ENCODE measurements at places on chromosomes 2 and 18.

DNA sequence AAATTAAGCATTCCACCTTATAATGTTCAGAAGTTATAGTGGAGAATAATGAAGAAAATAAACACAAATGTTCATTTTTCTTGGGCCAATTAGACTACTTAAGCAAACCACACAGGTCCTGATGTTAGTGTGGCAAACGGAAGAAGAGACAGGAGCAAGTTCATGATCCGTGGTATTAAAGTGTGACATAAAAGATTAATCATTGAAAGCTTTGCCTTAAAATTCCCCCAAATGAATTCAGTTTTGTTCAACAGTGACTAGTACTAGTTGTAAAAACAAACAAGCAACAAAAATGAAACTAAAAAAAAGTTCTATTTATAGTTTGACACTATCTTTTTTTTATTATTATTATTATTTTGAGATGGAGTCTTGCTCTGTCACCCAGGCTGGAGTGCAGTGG is 73.7 kb downstream of the RFTN2 start:
- no peak for DNase-seq

GRCh38 chr2:189555232-189555631 is 25.4 kb downstream of the SLC40A1 start:
- DNase-seq: no peak

GRCh38 chr2:143261986-143262385 is 132.8 kb downstream of the ARHGAP15 start:
- no peak for DNase-seq

DNA sequence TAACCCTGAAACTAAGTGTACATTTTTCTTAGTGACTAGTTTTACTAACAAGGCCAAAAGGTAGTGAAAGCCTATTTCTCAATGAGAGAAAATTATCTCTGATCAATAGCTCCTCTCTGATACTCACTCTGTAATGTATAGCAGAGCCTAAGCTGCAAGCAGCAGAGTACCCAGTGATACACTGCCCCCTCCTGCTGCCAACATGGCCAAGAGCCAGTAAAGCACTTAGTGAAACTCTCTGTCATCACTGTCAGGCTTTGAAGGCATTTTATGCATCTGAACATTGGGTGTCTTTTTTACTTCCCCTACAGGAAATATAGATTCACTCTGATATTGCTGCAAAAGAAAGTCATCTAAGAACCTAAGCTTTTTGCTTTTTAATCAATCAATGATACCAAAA is 784.1 kb upstream of the CDH7 start:
- peak; percentile 4 for DNase-seq

GRCh38 chr2:11698009-11698922 is 28.3 kb upstream of the NTSR2 start:
- no peak for DNase-seq

DNA sequence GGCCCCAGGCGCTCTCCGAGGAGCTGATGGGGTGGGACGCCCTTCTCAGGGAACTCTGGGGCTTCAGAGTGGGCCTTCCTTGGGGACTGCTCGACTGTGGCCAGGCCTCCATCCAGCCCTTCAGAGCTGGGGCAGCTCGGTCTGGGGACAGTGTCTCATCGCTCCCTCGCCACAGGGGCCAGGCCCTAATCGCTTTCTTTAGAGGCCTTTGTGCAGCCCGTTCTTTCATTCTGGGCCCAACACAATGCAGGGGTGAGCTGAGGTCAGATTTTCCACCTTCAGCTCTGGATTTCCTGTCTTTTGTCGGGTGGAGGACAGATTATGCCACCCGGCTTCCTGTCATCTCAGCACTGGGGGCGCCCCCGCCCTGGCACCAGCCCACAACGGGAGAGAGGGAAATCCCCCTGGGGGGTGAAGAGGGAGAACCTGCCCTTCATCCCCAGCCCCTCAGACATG is 25.2 kb downstream of the MYCN start:
- no peak for DNase-seq

GRCh38 chr2:12432985-12433625 is 283.6 kb upstream of the TRIB2 start:
- no peak for DNase-seq

DNA sequence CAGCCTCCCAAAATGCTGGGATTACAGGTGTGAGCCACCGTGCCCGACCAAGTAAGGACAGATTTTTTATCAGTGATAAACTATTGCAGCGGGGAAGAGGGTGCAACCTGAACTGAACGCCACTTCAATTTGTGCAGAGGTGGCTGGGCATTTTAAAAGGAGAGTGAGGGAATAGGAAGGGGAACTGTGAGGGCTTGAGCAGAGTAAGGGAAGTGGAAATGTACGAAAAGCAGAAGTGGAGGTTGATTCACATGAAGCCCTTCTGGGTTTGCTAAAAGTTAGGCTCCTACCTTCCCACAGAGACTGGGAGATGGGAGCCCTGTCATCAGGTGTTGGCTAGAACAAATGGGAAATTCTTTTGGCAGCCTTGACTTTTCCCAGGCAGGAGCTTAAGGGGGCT is 6.1 kb downstream of the STK11IP start:
- DNase-seq: no peak

GRCh38 chr2:219919506-219919905 is 292.1 kb downstream of the SLC4A3 start:
- no peak for DNase-seq

GRCh38 chr2:236974148-236974547 is 111.5 kb upstream of the COPS8 start:
- no peak for DNase-seq

GRCh38 chr2:774436-774835 is 97.2 kb upstream of the TMEM18 start:
- no peak for DNase-seq

- DNase-seq: no peak
Observed at GRCh38 chr2:68231061-68231372, 21.3 kb downstream of the PPP3R1 start.

DNA sequence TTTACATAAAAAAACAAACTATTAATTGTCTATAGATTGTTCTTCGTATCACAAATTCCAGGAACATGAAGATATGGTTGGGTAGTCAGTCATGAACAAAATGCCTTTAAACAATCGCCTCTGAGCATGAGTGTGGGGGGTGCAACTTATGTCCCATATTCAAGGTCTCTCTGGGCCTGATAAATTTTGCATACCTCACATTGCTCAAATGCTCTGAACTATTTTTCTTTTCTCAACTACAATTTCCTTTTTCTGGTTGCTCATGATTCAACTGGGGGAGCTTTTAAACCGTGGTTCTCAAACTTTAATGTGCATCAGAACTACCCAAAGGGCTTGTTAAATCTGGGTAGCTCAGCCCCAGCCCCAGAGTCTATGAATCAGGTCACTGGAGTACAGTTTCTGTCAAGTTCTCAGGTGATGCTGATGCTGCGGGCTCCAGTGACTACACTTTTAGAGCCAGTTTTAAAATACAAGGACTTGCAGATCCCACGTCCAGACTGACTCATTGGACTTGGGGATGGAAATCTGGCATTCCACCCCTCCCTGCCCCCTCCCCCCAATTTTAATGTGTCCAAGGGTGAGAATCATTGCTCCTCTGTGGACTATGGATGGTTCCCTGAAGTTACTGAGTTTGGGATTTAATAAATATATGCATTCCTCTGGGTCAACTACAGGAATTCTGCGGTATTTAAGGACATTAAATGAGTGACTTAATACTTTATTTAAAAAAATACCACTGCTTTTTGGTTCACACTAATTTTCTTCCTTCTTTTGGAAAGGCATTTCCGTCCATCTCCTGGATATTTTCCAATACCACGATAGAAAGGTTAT is 1.5 kb upstream of the GPD2 start:
- DNase-seq: no peak

- DNase-seq: no peak
Observed at GRCh38 chr2:233501198-233502076, 65.1 kb downstream of the USP40 start.

DNA sequence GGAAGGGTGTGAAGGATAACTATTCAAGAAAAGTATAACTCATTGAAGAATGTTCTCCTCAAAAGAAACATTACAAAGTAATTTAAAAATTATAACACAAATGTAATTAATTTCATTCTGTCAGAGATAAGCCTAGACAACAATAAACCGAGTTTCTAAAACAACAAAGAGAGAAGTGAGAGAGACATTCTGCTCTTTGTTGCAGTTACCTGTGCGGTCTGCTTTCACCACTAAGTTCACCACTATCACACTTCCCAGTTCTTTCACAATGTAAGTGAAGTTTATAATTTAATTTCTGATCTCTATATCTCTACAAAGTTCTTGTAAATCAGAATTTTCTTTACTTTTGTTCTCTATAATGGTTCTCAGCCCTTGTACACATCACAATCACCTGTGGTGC is 76.3 kb upstream of the FRZB start:
- no peak for DNase-seq

DNA sequence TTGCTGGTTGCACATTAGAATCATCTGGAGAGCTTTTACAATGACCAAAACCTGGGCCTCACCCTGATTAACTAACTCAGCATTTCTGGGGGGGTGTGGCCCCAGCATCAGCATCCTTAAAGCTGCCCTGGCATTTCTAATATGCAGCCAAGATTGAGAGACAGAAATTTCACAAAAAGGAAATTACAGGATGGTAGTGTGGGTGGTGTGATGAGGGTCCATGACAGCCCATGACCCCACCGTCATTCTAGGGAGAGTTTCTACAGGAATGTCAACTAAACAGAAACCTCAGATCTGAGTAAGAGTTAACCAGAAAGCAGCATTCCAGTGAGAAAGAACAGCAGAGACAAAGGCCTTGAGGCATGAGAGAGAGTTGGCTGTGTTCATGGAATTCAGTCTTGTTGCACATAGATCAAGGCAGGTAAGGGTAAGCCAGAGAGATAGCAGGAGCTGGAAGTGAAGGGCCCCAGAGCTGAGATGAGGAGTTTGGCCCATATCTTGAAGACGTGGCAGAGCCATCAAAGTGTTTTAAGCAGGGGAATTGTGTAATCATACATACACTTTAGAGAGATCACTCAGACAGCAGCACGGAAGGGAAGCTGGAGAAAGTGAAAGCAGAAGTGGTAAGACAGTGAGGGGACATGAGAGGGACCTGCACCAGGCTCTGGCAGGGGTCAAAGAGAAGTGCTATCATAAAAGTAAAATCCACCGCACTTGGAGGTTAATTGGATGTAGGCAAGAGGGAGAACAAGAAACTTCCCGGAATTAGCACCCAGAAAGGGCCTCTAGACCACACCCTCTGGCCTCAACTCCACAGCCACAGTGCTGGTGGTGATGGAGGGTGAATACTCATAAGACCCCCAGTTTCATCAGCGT is 7.8 kb upstream of the TRABD2A start:
- no peak for DNase-seq

- no peak for DNase-seq
Observed at GRCh38 chr2:174765576-174765975, 1.3 kb upstream of the CHRNA1 start.

GRCh38 chr2:169683425-169684134 is 10.6 kb downstream of the CFAP210 start:
- no peak for DNase-seq

DNA sequence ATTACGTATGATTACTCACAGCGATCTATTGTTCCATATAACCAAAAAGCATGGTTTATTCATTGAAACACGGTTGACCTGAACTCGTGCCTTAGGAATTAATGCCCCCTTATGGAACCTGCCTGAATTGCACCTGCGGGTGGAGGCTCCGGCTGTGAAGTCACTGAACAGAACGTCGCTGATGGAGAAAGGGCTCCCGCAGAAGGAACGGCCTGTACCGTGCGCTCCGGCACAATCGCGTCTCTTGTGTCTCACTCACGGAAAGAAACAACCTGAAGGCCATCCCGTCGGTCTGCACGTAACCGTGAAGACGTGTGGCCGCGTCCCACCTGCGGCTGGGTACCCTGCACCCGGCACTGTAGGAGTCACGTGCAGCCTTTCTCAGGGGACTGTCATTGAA is 133.1 kb downstream of the NFATC1 start:
- peak; percentile 29 for DNase-seq

GRCh38 chr2:241563571-241563980 is 5.0 kb downstream of the BOK start:
- no peak for DNase-seq

Measured in NCI-H774 (cell line).